ENCODE measurements at places on chromosomes 7 and 10.

DNA sequence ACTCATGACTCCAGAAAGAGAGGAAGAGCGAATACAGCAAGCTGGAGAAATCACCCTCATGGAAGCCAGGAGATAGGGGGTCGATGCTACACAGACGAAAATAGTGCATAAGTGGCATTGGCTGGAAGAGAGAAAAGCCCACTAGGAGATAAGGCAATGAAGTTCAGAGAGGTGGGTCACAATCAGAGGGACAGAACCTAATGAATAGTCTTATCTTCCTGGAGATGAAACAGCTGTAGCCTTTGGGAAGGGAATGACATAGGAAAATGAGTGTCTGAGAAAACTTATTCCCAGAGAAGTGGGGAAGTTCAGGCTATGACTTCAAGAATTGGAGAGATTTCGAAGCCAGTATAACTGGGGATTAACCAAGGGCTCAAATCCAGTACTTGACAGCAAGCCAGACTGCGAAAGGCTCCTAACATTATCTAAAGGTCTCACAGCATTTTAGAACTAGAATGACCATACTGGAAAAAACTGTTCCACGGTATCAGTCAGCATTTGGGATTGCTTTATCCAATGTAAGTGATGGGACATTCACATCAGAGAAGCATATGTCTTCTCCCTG lies 211.1 kb downstream of the ZNF365 start:
- no peaks in the 10 kb centered on the region for H3K27me3 ChIP-seq
- H3K4me3 ChIP-seq, result no peak overlapping the region
- H3K27ac ChIP-seq, result no peak overlapping the region
- no peaks in the 10 kb centered on the region for H3K36me3 ChIP-seq
- DNase-seq, result no peak
- no peaks in the 10 kb centered on the region for H3K4me1 ChIP-seq

- H3K4me1 ChIP-seq, result peaks cover 28% of the 10 kb centered on the region
- DNase-seq, result no peak
- H3K27me3 ChIP-seq, result no peaks in the 10 kb centered on the region
- no peak overlapping the region for H3K4me3 ChIP-seq
- 0 out of 3 replicates have a peak, but pooled peaks cover 8% of the 10 kb centered on the region for H3K36me3 ChIP-seq
- H3K27ac ChIP-seq, result no peak overlapping the region
Observed at GRCh38 chr10:92894081-92894655, 45.8 kb downstream of the EXOC6 start.

DNA sequence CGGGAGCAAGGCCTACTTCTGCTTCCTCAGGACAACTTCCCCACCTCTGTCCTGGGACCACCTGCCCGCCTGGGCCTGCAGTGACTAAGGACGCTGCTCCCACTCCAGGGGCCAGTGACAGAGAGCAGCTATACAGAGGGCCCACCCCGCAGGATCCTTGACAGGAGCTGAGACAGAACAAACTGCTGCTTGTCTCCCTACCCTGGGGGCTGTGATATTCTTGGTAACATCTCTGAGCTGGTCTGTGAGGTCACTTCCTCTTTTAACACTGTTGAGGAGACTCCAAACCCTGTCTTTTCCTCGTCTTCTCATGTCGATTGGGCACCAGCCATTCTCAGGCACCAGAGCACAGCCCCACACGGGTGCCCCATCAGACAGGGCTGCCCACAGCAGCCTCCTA lies 6.9 kb upstream of the MRPS24 start:
- DNase-seq, result no peak
- H3K27ac ChIP-seq, result no peak overlapping the region
- no peaks in the 10 kb centered on the region for H3K27me3 ChIP-seq
- no peaks in the 10 kb centered on the region for H3K4me1 ChIP-seq
- H3K4me3 ChIP-seq, result no peak overlapping the region

DNA sequence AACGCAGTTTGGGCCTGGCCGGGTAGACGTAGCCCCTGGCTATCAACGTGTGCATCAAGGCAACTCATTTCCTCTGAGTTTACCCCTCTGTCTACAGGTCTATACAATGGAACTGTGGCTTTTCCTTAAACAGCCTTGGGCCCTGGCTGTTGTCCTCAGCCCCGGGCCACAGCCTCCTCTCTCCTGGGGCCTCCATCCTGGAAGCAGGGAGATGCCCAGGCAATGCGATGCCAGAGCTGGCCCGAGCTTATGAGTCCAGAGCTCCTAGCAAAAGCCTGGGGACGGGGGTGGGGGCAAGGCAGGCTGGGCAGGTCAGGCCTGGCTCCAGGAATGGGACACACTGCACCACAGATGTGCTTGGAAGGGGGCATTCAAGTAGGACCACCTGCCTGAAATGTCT lies 89.6 kb upstream of the SMNDC1 start:
- H3K36me3 ChIP-seq, result no peaks in the 10 kb centered on the region
- peaks cover 6% of the 10 kb centered on the region for H3K27me3 ChIP-seq
- peaks cover 32% of the 10 kb centered on the region for H3K4me1 ChIP-seq
- no peak overlapping the region for H3K4me3 ChIP-seq

- H3K27me3 ChIP-seq, result no peaks in the 10 kb centered on the region
- peaks cover 35% of the 10 kb centered on the region for H3K36me3 ChIP-seq
Observed at GRCh38 chr7:5408777-5409176, 14.9 kb downstream of the TNRC18 start.
